Activated CD4-positive, alpha-beta memory T cell treated with anti-CD3 and anti-CD28 coated beads for 36 hours (primary cell): ENCODE measurements at places on chromosomes 16 and 17. TPM values are rescaled to one million over a fixed set of nuclear protein-coding genes. Genes with fewer than 3 reads are reported as not detected.

DNA sequence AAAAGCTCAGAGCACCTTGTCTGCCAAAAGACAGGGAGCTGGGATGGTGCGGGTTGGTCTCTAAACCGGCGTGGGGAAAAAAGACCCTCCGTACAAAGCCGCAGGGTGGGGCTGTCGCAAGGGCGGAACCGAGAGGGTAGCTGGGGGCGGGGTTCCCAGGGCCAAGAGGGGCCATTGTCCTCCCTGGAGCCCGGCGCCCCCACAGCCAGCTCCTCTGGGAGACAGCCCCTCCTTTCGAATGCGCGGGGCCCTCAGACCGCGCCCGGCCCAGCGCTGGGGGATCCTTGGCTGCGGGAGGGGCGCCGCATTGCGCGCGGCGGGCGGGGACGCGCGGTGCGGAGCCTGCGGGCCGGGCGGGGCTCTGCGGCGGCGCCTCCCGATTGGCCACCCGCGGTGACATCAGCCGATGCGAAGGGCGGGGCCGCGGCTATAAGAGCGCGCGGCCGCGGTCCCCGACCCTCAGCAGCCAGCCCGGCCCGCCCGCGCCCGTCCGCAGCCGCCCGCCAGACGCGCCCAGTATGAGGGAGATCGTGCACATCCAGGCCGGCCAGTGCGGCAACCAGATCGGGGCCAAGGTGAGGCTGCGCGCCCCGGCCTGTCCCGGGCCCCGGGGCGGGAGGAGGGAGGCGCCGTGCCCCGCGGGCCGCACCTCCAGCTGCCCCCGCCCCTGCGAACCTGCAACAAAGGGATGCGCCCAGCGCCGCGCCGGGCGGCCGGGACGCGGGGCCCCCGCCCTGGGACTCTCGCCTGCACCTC lies at the start of gene TUBB3:
Gene TUBB3 (plus strand): TSS at position 459 of the 756 bp plus-strand sequence. CDS start 60 bp downstream, at position 519.
- peak; percentile 55 for DNase-seq
- peaks cover 48% of the 10 kb centered on the region for H3K27me3 ChIP-seq
- H3K36me3 ChIP-seq: no peaks in the 10 kb centered on the region
- no peak within 1 kb of the TSS for H3K27ac ChIP-seq

- H3K27me3 ChIP-seq: no peaks in the 10 kb centered on the region
- peaks cover 45% of the 10 kb centered on the region for H3K4me1 ChIP-seq
- no peaks in the 10 kb centered on the region for H3K36me3 ChIP-seq
- H3K4me3 ChIP-seq: no peak overlapping the region
- no peak overlapping the region for H3K27ac ChIP-seq
Measured at GRCh38 chr16:11312718-11313492, 31.8 kb upstream of the PRM1 start.

DNA sequence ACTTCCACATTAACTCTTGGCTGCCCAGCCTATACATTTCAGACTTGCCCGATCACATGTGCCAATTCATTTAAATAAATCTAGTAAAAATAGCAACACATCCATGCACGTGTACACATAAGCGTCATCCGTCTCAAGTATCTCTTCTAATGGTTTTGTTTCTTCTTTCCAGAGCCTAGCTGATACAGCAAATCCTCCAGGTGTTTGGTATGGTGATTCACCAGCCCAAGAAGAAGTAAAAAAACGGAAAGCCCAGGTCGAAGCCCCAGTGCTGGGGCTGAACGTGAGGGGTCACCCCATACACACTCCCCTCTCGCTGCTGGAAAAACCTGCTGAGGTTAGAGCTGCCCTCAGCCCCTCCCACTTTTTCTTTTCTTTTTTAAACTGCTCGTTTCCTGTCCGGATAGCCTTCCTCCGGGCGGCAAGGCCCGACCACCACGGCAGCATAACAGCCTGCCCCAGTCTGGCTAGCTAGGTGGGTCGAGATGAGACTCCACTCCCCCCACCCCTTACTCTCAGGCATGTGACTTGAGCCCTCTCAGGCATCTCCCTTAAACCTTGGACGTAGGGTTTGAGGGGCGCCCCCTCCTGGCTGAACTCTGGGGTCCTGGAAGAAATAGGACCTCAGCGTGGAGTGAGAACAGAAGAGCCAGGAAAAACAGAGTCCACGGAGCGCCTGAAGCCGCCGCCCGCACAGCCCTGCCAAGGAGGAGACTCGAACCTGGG lies 13.9 kb upstream of the OR1F1 start:
- peak overlapping the region; percentile 71 for H3K4me3 ChIP-seq
- peaks cover 51% of the 10 kb centered on the region for H3K27me3 ChIP-seq
- peaks cover 3% of the 10 kb centered on the region for H3K36me3 ChIP-seq
- H3K27ac ChIP-seq: peak overlapping the region; percentile 19
- peaks cover 34% of the 10 kb centered on the region for H3K4me1 ChIP-seq

DNA sequence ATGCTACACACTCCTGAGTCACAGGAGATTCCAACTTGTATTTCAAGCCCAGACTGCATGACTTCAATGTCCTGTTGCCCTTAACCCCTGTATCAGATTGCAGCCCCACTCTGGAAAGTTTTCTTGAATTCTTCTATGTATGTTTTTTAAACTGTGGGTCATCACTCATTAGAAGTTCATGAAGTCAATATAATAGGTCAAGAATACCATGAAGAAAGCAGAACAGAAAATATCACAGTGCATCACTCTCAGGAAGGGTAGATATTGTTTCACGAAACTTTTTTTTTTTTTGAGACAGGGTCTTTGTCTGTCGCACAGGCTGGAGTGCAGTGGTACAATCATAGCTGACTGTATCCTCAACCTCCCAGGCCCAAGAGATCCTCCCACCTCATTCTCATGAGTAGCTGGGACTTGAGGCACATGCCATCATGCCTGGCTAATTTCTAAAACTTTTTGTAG lies 20.5 kb downstream of the PRKCB start:
- DNase-seq: no peak
- peaks cover 13% of the 10 kb centered on the region for H3K36me3 ChIP-seq
- no peak overlapping the region for H3K27ac ChIP-seq
- no peaks in the 10 kb centered on the region for H3K27me3 ChIP-seq

DNA sequence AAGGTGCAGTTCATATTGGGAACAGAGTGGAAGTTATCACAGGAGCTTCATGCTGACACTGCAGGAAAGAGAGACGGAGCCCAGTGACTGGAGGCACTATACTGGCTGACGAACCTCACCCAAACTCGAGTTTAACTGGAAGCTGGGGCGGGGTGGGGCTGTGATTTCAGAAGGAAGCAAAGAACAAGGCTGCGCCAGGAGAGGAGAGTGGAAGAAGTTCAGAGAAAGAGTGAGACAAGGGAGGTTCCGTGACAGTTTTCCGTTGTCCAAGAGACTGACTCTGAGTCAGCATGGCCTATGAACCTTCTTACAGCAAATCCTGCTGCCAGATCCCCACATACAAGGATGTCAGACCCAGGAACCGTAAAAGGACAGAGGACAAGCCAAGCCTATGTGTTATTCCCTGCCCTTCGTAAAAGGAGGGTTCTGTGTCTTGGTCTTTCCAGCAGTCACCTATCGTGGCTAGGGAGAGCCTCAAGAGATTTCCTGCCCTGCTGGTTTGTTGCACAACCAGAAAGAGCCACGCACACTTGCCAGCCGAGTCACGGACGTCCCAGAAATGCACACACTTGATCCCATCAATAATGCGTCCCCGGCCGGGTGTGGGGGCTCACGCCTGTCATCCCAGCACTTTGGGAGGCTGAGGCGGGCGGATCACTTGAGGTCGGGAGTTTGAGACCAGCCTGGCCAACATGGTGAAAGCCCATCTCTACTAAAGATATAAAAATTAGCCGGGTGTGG lies 5.1 kb downstream of the PITPNA start:
- no peak for DNase-seq
- H3K4me3 ChIP-seq: no peak overlapping the region
- no peak overlapping the region for H3K27ac ChIP-seq
- peaks cover 12% of the 10 kb centered on the region for H3K36me3 ChIP-seq

- H3K27me3 ChIP-seq: no peaks in the 10 kb centered on the region
- H3K4me3 ChIP-seq: no peak overlapping the region
- H3K36me3 ChIP-seq: peaks cover 5% of the 10 kb centered on the region
- no peak overlapping the region for H3K27ac ChIP-seq
Measured at GRCh38 chr16:10770907-10771306, 27.3 kb downstream of the NUBP1 start.

- H3K36me3 ChIP-seq: peaks cover 45% of the 10 kb centered on the region
- H3K4me1 ChIP-seq: peaks cover 39% of the 10 kb centered on the region
- H3K27ac ChIP-seq: peak within 1 kb of the TSS; percentile 93
- DNase-seq: peak; percentile 95
Measured at GRCh38 chr16:30075503-30076275, at the start of gene PPP4C. Gene PPP4C, plus strand, starts transcription at chr16:30075994. Its CDS starts 384 bp downstream, at chr16:30076378.

DNA sequence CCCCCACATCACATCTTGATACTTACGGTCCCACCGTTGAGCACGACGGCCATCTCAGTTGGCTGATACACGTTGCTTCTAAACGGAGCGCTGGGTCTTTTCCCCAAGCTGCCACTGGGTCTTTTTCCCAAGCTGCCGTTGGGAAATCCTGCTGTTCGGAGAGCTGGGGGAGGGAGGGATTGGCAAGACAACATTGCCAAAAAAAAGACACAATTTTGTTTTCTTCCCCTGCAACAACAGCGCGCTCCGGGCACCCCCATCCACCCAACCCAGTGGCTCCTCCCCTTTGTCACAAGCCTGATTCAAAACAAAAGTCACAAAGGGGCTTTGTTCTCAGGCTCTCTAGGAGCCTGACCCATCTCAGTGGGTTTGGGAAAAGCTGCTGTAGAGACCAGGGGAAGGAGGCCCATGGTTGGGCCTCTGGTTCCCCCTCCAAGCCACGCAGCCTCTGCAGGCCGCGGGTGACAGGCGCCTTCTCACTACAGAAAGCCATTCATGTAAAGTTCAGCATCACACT lies 22.8 kb downstream of the GPRC5B start:
- H3K4me1 ChIP-seq: no peaks in the 10 kb centered on the region
- H3K36me3 ChIP-seq: no peaks in the 10 kb centered on the region
- H3K27ac ChIP-seq: no peak overlapping the region
- H3K27me3 ChIP-seq: no peaks in the 10 kb centered on the region
- H3K4me3 ChIP-seq: no peak overlapping the region

- DNase-seq: no peak
- no peak overlapping the region for H3K4me3 ChIP-seq
- no peak overlapping the region for H3K27ac ChIP-seq
- H3K36me3 ChIP-seq: no peaks in the 10 kb centered on the region
- peaks cover 3% of the 10 kb centered on the region for H3K4me1 ChIP-seq
Measured at GRCh38 chr17:35784895-35785294, 10.5 kb downstream of the MMP28 start.

GRCh38 chr17:57809879-57810278 lies 40.0 kb downstream of the MRPS23 start:
- H3K27me3 ChIP-seq: peaks cover 42% of the 10 kb centered on the region
- DNase-seq: no peak
- H3K4me3 ChIP-seq: no peak overlapping the region
- no peaks in the 10 kb centered on the region for H3K4me1 ChIP-seq

- peaks cover 9% of the 10 kb centered on the region for H3K4me1 ChIP-seq
- DNase-seq: no peak
- H3K36me3 ChIP-seq: no peaks in the 10 kb centered on the region
- peaks cover 44% of the 10 kb centered on the region for H3K27me3 ChIP-seq
- no peak overlapping the region for H3K4me3 ChIP-seq
Measured at GRCh38 chr16:177394-177822, 928 bp downstream of the HBA1 start.

DNA sequence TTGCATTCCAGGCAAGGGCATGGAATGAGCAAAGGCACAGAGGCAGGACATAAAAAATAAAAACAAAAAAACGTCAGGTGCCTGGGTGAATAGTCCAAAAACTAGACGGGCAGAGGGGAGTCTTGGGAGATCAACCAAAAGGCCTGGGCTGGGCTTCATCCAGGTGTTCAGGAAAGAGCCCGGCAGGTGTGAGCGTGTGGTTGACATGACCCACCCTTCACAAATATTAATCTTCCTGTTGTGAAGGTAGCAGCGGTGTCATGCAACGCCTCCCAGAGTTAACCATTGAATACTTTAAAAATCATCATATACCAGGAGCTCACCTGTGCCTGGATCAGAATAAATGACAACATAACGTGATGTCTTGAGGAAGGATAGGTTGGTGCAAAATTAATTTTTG lies 90.6 kb downstream of the USP22 start:
- peaks cover 15% of the 10 kb centered on the region for H3K27me3 ChIP-seq
- no peak overlapping the region for H3K4me3 ChIP-seq
- no peaks in the 10 kb centered on the region for H3K36me3 ChIP-seq
- DNase-seq: no peak
- H3K27ac ChIP-seq: no peak overlapping the region

GRCh38 chr17:82065638-82066303 lies at the start of gene DUS1L:
Gene DUS1L, minus strand, starts transcription at chr17:82065804. Its CDS starts 745 bp downstream, at chr17:82065059.
- H3K36me3 ChIP-seq: peaks cover 2% of the 10 kb centered on the region
- H3K4me3 ChIP-seq: peak within 1 kb of the TSS; percentile 85
- peak within 1 kb of the TSS; percentile 82 for H3K27ac ChIP-seq
- DNase-seq: peak; percentile 78
- H3K4me1 ChIP-seq: peaks cover 9% of the 10 kb centered on the region

GRCh38 chr16:72787130-72787513 lies 260.8 kb downstream of the ZFHX3 start:
- peaks cover 30% of the 10 kb centered on the region for H3K27me3 ChIP-seq
- peak overlapping the region; percentile 60 for H3K4me3 ChIP-seq
- peaks cover 16% of the 10 kb centered on the region for H3K4me1 ChIP-seq
- no peaks in the 10 kb centered on the region for H3K36me3 ChIP-seq

DNA sequence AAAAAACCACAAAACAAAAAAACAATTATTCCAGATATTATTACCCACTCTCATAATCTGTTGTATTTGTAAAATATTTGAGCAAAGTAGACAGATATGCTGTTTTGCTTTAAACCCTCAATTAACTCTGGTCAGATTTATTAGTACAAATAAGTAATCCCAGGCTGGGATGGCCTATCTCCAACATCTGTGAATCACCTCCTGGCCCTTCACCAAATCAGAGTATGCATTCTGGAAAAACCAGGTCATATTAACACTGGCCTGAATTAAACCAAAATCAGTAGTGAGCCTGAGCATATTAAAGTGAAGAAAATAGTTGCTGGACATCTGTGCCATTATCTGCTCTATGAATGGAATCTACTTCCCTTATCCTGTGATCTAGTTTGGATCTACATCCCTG lies 41.0 kb downstream of the STAT3 start:
- H3K36me3 ChIP-seq: peaks cover 52% of the 10 kb centered on the region
- no peaks in the 10 kb centered on the region for H3K27me3 ChIP-seq
- peak overlapping the region; percentile 61 for H3K27ac ChIP-seq
- DNase-seq: no peak

Gene C16orf92
- not detected for total RNA-seq

Gene VMO1
- total RNA-seq: not detected

Gene CA7
- total RNA-seq: not detected

Gene PRR14
- total RNA-seq: 73.2 TPM

Gene TBX4
- total RNA-seq: not detected

Gene MAPK8IP3
- 56.8 TPM for total RNA-seq

Gene HS3ST2
- not detected for total RNA-seq

Gene ACE
- total RNA-seq: 2.6 TPM

Gene KCNJ18
- total RNA-seq: not detected

Gene CHST5
- total RNA-seq: 0.34 TPM
